ENCODE measurements at places on chromosomes 6 and 20. TPM values are rescaled to one million over a fixed set of nuclear protein-coding genes. Genes with fewer than 3 reads are reported as not detected.

The FARS2 gene
- total RNA-seq, result 25.4 TPM

The PPP1R3G gene
- 1.8 TPM for total RNA-seq

The OR2B6 gene
- not detected for total RNA-seq

The SIM1 gene
- 2.5 TPM for total RNA-seq

The ENTPD6 gene
- 20.3 TPM for total RNA-seq

The FKBP1A gene
- 102 TPM for total RNA-seq

The PTPRK gene
- total RNA-seq, result 56.9 TPM

The CTNNBL1 gene
- total RNA-seq, result 25.7 TPM

The LBP gene
- total RNA-seq, result 0.30 TPM

The EYA2 gene
- total RNA-seq, result 0.59 TPM
